ENCODE measurements at places on chromosomes 3 and 15.

DNA sequence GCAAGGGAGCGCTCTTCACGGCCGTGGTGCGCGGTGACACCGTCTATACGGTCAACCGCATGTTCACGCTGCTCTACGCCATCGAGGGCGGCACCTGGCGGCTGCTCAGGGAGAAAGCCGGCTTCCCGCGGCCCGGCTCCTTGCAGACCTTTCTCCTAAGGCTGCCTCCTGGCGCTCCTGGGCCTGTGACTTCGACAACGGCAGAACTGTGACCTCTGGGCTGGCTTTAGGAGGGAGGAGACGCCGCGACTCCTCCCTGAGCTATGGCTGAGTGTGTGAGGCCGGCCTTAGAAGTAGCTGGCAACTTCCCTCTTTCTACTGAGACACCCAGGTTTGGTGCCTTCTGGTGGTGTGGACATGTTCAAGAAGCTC lies 1.4 kb downstream of the KBTBD13 start:
- peak; percentile 55 for DNase-seq

- no peak for DNase-seq
Measured at GRCh38 chr3:138768125-138768524, 66.6 kb downstream of the PIK3CB start.

DNA sequence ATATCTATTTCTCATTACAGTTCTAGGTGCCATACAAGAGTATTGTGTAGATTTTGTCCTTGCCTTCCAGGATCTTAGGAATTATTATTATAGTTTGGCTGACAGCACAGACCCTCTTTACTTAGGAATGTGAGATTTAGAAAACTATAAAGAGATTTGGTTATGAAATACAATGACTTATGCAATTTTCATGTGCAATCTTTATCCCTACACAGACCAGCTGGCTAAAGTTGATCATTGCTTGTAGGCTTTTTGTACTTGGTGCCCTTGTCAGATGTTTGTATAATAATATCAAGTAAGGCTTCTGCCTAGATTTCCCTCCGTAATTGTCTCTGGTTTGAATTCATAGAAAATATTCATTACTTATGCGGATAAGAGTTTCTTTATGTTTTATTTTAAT lies 174.5 kb upstream of the GAP43 start:
- peak; percentile 18 for DNase-seq

DNA sequence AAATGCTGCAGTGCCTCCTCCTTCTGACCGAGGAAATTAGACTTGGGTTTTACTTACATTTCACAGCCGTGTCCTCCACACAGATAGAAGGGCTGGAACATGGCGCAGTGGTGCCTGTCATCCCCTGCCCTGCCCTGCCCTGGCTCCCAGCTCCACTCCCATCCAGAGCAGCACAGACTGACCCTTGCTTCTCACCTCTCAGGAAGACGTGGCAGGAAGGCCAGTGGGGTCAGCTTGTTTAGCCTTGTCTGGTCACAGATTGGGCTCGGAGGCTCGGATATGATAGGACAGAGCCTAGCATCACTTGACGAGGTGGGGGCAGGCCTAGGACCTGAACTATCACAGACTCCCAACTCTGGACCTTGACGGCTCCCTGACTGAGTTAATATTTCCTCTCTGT lies 88.5 kb downstream of the LINGO1 start:
- DNase-seq: no peak

DNA sequence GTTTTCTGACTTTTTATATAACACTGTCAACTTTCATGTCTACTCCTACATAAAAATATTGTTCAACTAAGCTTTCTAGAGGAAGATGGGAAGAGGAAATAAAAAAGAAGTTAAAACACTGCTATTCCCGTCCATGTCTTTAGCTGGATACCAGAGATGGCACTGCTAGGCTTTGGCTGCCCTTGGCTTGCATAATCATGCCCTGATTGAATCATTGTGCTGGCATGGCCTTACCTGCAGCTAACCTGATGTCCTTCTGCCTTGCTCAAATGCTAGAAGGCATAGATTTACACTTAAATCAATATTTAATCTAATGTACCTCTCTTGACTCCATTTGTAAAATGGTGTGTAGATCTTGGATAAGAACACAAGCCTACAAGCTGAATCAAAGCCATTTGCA lies 539.7 kb upstream of the IL12A start:
- no peak for DNase-seq

GRCh38 chr3:48274452-48274851 lies 33.5 kb downstream of the ZNF589 start:
- no peak for DNase-seq

- DNase-seq: no peak
Measured at GRCh38 chr3:102000620-102001209, 151.4 kb downstream of the NFKBIZ start.

GRCh38 chr3:57896031-57896430 lies 112.2 kb upstream of the FLNB start:
- DNase-seq: no peak

DNA sequence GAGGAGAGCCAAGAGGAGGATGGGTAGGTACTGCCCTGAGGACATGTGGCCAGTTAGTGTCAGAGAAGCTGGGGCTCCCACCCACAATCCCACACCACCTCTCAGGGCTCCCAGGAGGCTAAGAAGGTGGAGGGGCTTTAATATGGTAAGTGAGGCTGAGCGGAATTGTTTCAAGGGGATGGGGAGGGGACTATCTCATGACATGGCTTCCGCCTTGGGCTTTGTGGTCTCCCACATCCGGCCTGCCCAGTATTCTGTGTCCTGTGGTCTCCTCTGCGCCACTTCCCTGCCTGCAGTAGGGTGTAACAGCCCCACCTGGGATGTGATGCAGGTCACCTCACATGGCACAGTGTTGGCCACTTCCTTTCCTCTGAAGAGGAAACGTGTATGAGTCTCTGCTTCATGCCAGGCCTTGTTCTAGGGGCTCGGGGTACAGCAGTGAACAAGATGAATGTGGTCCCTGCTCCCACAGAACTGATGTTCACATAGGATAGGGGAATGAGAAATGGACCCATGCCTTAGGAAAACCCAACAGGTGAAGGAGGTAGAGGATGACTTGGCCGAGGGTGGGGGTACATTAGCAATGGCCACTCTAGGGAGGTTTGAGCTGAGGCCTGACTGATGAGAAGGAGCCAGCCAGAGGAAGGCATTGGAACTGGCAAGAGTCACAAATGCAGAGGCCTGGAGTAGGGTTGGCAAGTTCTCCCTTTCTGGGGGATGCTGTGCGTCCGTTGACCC lies 3.2 kb downstream of the NEIL1 start:
- no peak for DNase-seq

GRCh38 chr3:102225407-102226132 lies 209.2 kb upstream of the ZPLD1 start:
- DNase-seq: peak; percentile 79

- no peak for DNase-seq
Measured at GRCh38 chr3:43883729-43884396, 193.1 kb downstream of the ABHD5 start.

DNA sequence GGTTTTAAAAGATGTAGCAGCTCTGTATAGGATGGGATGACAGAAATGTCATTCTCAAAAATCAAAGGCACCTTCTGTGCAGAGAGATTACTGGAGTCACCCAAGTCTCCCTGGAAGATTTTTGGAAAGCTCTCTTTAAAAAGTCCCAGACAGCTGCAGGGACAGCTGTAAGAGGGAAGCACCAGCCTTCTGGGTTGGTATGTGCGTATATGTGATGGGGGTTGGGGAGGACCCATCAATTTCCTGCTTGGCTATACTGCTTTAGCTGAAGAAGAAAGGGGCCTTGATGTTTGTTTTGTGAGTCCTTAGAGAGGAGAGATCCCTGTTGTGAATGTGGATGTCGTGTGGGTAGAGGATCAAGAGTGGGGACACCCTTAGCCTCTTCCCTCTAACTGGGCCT lies 5.4 kb upstream of the SEC11A start:
- no peak for DNase-seq

- no peak for DNase-seq
Measured at GRCh38 chr15:56017920-56018319, 24.5 kb upstream of the NEDD4 start.

GRCh38 chr3:127982155-127982554 lies 67.1 kb downstream of the KBTBD12 start:
- no peak for DNase-seq

- no peak for DNase-seq
Measured at GRCh38 chr3:54240-54639, 142.3 kb upstream of the CHL1 start.

DNA sequence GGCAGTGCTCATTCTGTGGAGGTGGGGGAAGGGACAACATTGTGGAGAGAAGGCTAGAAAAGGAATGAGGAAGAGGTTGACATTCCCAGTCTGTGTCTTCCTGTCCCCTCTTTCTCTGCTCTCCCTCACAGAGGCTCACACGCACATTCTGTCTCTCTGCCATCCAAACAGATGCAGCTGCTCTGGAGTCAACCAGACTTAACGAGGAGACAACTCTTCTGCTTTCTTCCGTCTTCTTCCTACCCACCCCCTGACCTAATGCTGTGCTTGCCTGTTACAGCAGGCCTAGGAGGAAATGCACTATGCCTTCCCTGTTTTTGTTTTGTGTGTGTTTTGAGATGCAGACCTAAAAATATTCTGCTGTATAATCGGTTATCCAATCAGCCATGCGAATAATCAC lies 121.9 kb downstream of the CACNA1D start:
- no peak for DNase-seq

GRCh38 chr15:72474466-72474911 lies 359 bp downstream of the ARIH1 start:
- no peak for DNase-seq

GRCh38 chr15:78112551-78112950 lies 18.7 kb downstream of the CIB2 start:
- DNase-seq: no peak

DNA sequence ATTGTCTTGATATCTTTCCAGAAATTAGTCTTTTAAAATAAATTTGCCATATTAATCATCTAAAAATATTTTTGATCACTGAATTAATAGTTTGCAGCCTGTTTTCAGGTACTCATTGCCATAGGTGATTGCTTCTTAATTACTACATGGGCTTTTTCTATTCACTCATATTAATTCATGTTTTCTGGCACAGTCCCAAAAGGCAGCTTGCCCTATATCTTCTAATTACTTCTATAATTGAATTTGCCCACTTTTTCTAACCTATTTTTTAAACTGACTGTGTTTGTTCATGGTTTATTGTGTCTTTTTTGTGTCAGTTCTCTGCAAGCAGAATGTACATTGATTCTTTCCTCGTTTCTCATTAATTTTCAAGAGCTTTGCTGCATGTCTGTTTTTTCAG lies 85.7 kb upstream of the SOX2 start:
- no peak for DNase-seq

DNA sequence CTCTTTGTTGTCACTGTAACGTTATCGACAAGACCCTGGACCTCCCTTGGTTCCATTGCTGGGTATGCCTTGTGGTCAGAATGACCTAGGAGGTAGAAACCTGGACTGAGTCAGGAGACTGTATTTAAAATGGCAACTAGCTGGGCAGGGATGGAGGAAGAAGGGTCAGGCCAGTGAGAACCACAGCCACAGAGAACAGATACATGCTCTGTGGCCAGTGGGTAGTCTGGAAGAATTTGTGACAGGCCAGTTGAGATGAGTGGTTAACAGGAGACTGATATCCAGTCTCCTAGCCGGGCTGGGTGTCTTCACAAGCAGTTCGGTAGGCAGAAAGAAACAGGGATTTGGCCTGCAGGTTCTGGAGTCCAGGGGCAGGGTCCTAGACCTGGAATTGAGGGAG lies 58.9 kb downstream of the SNRK start:
- no peak for DNase-seq

GRCh38 chr3:187744169-187745151 lies 808 bp downstream of the BCL6 start:
- DNase-seq: peak; percentile 53

Data from AG10803 (cell line).